ENCODE measurements at places on chromosomes 11 and 22. TPM values are rescaled to one million over a fixed set of nuclear protein-coding genes. Genes with fewer than 3 reads are reported as not detected.

GRCh38 chr11:129596351-129596750 is 219.3 kb upstream of the TMEM45B start:
- peak; percentile 10 for DNase-seq

DNA sequence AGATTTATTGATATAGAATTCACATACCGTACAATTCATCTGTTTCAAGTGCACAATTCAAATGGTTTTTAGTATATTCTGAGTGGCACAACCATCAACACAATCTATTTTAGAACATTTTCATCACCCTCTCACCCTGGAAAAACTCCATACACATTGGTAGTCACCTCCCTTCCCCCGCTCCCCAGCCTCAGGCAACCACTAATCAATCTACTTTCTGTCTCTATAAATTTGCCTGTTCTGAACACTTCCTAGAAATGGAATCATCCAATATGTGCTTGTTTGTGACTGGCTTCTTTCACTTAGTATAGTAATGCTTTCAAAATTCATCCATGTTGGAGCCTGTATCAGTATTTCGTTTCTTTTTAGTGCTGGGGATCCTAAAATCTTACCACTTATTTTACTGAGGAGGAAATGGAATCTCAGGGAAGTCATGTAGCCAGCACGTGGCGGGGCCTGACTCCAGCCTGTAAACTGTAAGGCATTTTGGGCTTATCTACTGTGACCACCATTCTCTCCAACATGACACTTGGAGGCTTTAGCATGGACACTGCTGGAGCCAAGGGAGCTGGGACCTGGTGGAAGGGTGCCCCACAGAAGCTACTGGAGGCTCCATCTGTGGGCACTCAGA is 905 bp upstream of the UCP3 start:
- DNase-seq, result no peak

- peak; percentile 25 for DNase-seq
Measured at GRCh38 chr11:134516529-134516928, 104.5 kb upstream of the B3GAT1 start.

DNA sequence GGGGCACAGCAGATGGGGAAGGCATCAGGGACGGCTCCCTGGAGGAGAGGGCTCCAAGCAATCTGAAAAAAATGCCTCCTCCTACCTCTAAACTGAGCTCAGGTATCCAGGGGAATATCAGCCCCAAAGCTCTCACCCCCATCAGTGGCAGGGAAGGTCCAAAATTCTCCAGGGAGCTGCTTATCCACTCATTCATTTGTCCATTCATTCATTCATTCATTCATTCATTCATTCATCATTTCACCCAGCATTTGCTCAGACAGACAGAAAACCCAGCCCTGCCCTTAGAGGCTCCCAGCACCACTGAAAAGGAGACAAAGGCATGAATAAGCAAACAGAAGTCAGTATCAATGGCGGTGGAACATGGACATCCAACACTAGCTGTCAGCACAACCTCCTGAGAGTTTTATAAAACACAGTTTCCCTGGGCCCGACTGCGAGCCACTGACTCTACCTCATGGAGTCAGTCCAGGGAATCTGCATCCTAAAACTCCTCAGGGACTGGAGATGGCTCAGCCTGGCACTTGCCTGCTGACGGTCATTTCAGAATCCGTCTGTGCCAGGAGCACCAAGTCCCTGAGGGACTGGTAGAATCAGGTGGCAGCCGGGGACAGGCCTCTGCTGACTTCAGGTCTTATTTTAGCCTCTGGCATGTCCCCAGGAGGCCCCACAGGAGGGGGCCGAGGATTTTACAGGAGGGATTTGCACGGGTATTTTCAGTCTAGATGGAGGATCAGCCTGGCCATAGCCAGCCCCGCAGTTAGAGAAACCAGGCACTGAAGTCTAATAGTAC is 164.6 kb downstream of the MN1 start:
- no peak for DNase-seq

DNA sequence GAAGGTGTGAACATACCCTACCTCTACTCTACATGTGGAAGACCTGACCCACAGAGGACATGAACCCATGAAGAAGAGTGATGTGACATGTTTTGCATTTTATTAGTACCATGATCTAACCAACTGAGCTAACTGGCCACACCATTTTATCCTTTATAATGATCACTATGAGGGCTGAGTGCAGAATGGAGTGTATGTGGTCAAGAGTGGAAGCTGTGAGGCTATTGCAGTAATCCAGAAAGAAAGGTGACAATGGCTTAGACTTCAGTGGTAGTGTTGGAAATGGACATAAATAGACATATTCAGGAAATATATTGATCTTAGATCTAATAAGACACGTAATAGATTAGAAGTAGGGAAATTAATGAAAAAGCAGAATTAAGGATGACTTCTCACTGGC is 3.8 kb downstream of the SRSF8 start:
- DNase-seq, result no peak

Gene LIF
- 1.6 TPM for total RNA-seq
